ENCODE measurements at places on chromosomes 3 and 15.
A peak's percentile ranks its signal among the peaks of the same experiment; 100 is the strongest.

GRCh38 chr15:49223536-49224274 lies 53.7 kb downstream of the GALK2 start:
- DNase-seq: no peak

DNA sequence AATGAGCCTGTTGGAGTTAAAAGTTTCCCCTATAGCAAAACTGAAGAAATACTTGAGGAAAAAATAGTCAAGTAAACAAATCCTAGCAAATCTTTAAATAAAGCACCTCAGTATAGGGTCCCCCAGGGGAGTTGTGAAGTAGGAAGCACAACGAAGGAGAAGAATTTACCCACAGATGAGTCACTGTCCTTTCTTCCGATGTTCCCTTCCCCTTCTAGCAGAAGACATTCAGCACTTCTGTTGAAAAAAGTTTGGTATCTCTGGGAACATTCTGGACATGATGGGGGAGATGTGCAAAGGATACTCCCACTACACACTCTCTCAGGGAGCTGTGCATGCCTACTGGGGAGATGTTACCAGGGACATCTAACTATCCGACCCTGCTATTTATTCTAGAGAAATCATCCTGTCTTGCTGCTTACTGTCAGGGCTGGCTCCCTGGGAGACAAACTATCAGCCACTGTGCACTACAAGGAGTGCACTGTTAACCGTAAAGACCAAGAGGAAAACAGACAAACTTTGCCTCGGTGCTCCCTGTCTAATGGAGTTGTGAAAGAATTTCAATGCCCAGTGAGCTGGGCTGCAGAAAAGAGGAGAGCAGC lies 93.8 kb downstream of the RFTN1 start:
- DNase-seq: no peak

DNA sequence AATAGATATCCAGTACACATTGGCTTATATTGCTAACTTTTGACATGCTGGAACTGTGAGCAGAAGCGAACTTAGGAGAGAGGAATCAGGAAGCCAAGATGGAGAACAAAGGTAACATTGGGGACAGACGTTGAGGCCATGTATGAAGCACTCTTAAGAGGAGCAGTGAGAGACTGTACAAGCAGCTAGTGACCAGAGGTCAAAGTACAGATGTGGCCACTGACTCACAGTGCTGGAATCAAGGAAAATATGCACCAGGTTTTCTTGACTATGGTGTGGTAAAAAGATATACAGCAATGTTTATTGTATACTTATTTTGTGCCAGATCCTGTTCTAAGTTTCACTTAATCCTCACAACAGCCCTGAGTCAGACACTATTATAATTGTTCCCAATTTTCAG lies 2.0 kb upstream of the IL20RB start:
- DNase-seq: no peak

GRCh38 chr3:78992400-78992799 lies 775.4 kb downstream of the ROBO1 start:
- no peak for DNase-seq

DNA sequence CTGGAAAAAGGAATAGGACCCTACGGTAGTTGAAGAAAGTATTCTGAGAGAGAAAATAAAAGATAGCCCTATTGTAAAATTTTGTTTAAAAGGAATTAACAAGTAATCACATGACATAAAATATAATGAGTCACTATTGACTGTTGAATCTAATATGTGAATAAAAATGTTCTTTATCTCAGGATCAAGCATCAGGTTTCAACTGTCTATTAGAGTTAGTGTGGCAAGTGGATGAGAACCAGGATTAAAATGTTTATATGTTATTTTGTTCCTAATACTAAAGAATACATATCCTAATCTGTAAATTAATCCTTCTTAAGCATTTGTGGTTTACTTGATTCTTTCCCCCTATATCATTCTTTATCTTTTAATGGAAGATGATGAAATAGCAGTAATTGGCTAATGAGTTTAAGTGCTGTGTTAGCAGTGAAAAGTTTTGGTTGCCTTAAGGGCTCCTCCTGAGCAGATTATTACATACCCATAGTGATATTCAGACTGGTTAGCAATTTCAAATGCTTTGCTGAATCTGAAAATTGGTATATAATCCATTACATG lies 101.8 kb upstream of the BCHE start:
- DNase-seq: no peak

DNA sequence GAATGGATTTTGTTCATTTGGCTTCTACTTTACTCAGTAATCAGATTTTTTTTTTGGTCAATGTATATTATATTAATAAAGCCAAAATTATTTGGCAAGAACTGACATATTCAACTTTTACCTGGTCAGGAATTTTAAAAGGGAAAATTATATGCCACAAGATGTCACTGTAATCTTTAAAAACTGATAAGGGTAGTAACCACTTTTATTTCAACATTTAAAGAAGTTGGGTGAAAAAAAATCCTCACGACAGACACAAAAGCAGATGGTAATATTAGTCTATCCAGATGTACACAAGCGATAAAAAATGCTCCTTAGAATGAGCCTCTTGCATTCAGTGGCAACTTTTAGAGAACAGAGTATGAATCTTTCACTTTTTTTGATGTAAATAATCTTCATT lies 101.9 kb downstream of the SERPINI1 start:
- DNase-seq: no peak

- no peak for DNase-seq
Measured at GRCh38 chr15:27828746-27829145, 270.4 kb downstream of the OCA2 start.

GRCh38 chr15:91632176-91632575 lies 221.3 kb upstream of the SLCO3A1 start:
- DNase-seq: no peak

- DNase-seq: no peak
Measured at GRCh38 chr15:31145271-31145911, 43.9 kb upstream of the TRPM1 start.

DNA sequence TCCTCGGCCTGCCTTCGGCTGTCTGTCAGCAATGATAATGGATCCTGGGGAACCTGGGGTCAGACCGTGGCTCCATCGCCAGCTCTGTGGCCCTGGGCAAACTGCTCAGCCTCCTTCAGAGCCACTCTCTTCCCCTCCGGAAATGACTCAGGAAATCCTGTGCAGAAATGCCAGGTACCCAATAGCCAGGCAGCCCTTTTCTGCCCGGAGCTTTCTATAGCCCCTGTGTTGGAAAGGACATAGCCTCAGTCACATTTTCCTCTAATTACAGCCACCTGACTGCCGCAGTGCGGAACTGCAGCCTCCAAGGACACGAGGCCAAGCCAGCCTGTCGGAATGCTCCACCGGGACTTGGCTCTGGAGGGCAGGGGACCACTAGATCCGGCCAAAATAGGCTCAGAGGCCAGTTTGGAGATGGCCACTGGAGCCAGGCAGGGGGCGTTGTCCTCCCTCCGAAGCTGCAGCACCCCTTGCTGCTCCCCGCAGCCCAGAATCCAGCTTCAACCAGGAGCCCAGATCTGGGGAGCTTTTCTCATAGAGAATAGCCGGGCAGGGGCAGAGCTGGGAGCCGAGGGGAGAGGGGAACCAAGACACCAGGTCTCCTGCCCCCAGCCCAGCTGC lies 11.6 kb upstream of the ZXDC start:
- no peak for DNase-seq

- no peak for DNase-seq
Measured at GRCh38 chr3:183178833-183179549, 16.5 kb upstream of the LAMP3 start.

DNA sequence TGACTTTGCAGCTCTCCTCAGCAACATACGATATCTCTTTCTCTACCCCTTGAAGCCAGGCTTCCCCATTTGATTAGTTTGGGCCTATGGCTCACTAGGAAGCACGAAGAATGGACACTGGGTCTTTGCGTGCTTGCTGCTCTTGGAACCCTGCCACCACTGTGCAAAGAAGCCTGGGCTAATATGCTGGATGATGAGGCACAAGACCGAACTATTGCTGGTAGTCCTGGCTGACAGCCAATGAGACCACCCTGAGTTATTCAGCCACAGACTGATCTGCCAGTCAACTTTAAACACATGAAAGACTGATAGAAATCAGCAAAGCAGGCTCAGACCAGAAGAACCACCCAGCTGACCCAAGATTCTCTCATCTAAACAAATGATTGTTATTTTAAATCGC lies 250.3 kb downstream of the CBLB start:
- DNase-seq: no peak

DNA sequence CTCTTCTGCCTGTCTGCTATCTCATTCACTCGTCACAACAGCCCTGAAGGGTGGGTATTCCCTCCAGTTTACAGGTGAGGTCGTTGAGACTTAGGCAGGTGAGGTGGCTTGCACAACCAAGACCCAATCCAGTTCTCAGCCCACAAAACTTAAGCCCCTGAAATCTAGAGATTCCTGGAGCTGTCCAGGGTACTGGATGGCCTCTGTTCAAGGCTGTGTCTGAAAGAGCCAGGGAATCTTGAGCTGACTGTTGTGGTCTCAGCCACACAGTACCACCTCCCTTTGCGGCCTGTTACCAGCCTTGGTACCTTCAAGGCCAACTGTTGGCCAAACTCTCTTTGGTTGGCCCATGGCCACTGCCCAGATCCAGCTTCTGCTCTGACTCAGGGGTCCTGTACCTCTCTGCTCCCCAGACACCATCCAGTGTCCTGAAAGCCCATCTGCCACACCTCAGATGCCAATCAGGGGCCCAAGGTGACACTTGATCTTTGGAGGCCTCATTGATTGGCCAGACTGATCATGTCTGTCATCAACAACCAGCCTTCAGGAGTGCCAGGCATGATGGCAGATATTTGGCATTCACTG lies 10.9 kb upstream of the FAM107A start:
- no peak for DNase-seq

GRCh38 chr3:196528639-196529233 lies 13.6 kb upstream of the SMCO1 start:
- DNase-seq: peak; percentile 69

DNA sequence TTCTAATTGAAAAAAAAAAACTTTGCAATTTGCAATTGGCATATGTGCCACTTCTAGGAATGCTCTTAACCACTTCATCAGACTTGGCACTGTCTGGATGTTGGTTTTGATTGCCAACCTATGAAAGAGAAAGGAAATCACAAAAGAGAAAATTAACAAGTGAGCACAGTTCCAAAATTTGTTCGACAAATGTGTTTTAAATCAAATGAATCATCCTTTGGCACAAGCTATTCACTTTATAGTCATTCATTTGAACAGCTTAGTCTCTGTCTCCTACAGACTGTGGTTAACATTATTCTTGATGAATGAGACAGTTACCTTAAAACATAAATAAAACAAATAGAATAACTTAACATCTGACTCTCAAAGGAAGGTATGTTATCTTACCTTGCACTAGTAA lies 265.0 kb downstream of the EPHA3 start:
- DNase-seq: no peak

DNA sequence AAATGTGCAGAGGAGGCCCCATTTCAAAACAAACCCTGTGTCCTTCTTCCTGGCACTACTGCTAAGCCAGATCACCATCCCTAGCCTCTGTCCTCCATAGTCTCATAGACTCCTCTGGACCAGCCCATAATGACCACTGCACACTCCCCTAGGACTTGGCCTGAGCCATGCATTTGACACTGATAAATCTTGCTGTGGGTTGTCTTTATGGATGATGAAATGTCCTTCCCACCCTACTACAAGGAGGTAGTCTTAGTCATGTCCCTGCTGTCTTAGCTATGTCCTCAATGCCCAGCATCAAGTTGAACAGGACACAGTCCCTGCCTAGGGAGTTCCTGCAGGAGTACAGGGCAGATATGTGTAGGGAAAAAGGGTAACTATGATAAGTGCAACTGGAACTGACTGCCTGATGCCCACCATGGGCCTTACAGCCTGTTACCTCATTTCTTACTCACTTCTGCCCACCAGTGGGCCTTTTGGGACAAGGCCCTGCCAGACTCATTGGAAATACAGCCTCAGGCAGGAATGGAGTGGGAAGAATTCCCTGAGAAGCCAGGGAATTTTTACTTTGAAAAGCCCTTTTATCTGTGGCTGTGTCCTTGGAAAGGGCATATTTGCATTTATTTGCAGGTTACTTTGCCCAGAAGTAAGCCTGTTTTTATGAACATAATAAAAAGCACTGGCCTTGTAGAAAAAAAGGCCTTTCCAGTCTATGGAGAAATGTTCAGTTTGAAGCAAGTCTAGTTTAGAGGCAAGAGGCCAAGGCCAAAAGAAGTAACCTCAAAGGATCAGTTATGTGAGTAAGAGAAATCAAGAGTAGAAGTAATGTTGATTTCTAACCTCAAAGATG lies 199.6 kb upstream of the EIF1B start:
- DNase-seq: no peak

DNA sequence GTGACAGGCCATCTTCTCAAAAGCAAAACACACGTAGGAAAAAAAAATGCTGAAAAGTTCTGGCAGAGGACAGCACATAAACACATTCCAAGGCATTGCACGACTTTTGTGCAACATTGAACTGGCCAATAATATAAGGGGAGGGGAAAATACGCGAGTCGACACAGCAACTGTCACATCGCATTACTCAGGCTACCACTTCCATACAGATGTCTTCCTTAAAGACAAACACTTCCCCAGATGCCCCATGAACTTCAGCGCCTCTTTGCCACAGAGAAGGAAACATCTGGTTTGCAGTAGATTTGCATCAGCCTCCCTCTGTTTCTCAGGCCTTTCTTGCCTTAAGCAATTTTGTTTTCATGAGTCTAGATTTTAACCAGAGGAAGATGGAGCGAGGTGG lies 144.4 kb upstream of the IGF1R start:
- DNase-seq: no peak

DNA sequence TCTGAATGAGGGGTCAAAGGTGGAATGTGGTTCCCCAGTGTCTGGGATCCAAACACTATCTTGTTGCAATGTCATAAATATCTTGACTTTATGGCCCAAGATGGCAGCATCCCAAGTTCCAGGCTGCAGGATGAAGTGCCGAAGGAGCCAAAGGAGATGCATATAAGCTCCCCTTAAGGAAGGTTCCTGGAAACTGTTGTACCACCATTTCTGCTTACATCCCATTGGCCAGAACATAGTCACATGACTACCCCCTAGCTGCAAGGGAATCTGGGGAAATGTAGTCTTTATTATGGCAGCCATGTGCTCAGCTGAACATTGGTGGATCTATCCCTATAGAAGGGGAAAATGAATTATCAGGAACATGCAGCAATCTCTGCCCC lies 54.3 kb downstream of the BDH1 start:
- DNase-seq: no peak
